ENCODE measurements at places on chromosomes 7 and 10.

- no peak for DNase-seq
Measured at GRCh38 chr10:71409516-71410104, 12.9 kb downstream of the CDH23 start.

DNA sequence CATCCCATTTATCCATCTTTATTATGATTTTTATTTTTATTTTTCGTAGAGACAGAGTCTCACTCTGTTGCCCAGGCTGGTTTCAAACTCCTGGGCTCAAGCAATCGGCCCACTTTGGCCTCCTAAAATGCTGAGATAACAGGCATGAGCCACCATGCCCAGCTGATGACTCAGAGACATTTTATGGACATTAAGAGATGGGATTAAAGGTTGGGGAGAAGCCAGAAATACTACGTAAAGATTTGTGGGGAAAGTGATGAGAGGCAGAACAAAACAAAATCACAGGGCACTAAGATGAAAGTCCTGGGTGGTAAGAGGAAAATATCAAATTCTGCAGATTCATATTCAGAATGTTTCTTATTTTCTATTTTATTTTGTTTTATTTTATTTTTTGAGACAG lies 7.6 kb downstream of the WNT8B start:
- no peak for DNase-seq

GRCh38 chr10:133125901-133126300 lies 34.1 kb upstream of the KNDC1 start:
- DNase-seq: no peak

DNA sequence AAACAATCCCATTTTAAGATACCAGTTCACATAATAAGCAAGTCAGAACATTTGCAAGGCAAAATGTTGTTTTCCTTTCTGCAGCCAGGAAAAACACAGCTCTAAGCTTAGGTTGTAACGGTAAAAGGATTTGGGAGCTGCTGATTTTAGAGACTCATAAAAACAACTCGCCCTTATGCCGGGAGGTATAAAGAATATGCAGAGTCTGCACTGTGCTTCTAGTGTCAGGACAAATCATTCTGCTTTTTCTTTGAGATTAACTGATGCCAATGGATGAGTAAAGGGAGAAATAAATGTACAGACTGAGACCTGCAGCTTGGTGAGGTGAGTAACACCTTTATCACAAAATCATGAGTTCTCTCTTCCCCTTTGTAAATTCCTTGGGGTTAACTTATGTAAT lies 2.0 kb upstream of the SFR1 start:
- DNase-seq: no peak

- no peak for DNase-seq
Measured at GRCh38 chr7:17392846-17393245, 94.4 kb downstream of the AHR start.
